Stimulated activated CD4-positive, alpha-beta T cell treated with anti-CD3 and anti-CD28 coated beads, Interleukin-15, amount 100 ng/mL, for 1 hour (primary cell): ENCODE measurements at places on chromosomes 13 and 19.

DNA sequence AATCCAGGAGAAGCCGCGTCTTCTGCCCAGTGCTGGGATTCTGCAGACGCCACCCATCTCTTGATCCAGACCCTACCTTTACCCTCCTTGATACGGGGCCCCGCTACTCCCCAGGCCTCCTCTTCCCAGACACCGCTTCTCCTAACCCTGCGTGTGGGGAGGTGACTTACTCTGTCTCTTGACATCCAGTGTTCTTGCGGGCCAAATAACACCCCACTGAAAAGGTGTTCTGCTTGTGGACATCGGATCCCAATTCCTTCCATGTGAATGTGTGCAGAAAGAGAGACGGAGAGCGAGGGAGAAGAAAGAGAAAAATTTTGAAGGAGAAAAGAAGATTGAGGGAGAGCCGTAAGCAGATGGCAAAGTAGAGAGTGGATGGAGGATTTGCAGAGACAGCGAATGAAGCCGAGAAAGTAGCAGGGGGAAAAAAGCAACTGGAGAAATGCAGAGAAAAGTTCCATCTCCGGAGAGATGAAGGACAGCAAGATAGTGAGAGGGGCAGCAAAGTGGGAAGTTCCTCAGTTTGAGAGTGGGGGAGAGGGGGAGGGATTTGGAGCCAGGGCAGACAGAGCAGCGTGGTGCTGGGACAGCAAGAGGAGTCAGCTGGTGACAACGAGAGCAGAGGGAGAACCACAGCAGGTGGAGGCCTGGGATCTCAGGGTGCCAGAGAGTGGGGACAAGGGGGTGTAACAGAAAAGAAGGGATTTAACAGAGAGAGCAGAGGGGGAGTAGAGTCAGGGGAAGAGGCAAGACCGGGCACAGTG is 814 bp downstream of the ZNF480 start:
- DNase-seq: no peak

DNA sequence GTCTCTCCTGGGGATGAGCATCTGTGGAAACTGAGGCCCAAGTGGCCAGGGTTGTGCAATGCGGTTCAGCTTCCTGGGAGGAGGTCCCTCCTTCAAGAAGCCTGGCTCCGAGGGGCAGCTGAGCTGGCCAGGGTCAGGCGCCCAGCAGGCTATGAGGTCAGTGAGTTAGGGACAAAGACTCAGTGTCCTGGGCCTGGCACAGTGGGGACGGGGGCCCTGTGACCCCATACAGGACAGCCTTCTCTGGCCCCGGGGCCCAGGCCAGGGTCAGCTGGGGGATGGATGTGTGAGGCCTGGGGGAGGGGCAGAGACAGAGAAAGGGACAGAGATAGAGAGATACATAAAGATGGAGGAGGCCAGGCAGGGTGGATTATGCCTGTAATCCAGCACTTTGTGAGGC is 3.0 kb upstream of the IL12RB1 start:
- no peak for DNase-seq

DNA sequence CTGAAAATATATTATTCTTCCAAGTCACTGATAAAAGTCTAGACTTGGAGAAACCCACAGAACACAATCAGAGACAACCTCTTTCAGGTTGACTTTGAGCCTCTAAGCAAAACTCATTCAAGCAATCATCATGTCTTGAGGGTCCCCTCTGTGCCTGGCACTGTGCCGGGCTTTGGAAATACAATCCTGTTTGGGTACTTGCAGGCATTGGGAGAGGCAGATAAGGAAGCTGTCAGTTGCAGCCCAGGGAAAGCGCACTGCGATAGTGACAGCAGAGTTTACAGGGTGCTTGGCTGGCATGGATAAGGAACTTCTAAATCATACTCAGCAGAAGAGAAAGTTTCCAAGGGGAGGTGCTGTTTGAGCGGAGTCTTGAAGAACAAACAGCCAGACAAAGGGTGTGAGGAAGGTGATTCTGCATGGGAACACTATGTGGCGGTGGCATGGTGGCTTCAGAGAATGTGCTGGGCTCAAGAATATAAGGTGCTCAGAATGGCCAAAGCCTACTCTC is 9.1 kb downstream of the SERP2 start:
- no peak for DNase-seq

DNA sequence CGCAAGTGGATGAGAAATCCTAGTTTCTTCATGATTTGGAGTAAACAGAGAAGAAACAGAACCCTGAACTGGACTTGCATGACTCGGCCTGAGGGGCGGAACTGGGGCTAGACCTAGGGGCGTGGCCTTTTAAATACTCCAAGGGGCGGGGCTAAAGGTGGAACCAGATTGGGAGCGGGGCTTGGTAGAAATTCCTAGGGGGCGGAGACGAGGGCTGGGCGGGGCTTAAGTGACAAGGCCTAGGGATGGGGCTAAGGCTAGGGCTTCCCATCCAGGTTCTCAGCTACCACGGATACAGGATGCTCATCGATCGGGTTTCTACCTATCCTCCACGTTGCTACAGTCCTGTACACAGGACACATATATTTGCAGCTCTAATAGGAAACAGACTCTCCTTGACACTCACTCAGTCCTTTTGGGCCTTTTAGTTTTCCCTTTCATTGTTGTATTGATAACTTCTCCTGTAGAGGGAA is 372 bp upstream of the ZNF699 start:
- peak; percentile 73 for DNase-seq

GRCh38 chr13:57408312-57408711 is 223.2 kb upstream of the PCDH17 start:
- no peak for DNase-seq

DNA sequence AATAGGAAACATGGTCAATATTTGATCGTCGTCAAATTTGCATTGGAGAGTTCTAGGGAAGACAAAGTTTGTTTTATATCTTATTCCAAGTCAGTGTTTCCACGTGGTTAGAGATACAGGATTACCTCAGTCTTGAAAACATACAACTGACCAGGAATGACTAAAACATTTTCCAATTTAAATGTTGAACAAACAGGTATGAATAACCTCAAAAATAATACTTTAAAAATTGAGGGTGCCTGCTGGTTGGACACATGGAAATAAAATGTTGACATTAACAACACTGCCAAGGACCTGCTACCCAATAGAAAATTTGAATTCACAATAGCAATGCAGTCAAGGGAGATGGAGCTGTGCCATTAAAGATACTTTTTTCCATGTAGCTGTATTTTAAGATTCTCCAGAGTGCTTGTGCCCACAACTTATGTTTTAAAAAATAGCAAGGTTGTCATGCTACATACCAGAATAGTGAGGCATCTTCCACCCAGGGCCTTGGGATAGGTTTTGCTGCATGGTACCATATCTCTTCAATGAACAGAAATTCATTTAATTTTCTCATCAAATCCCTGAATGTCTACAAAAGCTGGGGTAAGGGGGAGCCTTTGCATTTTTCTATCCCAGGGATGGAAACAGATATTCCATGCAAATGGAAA is 260.8 kb downstream of the EFNB2 start:
- no peak for DNase-seq

GRCh38 chr19:6161271-6161850 is 25.9 kb downstream of the ACSBG2 start:
- DNase-seq: peak; percentile 3

DNA sequence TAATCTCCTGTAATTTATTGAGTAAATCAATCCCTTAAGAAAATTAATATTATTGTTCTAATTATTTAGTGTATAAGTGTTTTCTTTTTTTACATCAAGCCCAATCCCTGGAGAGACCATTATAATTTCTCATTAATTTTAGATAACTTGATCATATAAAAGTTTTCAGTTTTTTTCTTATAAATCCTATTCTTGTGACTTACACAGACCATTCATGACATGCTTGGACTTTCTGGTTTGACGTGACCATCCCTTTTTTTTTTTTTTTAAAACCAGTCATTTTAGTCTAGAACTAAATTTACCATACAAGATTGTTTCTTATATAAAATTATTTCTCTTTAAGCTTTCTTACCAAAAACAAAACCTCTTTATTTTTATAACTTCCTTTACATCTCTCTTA is 5.4 kb upstream of the MTRF1 start:
- DNase-seq: no peak

DNA sequence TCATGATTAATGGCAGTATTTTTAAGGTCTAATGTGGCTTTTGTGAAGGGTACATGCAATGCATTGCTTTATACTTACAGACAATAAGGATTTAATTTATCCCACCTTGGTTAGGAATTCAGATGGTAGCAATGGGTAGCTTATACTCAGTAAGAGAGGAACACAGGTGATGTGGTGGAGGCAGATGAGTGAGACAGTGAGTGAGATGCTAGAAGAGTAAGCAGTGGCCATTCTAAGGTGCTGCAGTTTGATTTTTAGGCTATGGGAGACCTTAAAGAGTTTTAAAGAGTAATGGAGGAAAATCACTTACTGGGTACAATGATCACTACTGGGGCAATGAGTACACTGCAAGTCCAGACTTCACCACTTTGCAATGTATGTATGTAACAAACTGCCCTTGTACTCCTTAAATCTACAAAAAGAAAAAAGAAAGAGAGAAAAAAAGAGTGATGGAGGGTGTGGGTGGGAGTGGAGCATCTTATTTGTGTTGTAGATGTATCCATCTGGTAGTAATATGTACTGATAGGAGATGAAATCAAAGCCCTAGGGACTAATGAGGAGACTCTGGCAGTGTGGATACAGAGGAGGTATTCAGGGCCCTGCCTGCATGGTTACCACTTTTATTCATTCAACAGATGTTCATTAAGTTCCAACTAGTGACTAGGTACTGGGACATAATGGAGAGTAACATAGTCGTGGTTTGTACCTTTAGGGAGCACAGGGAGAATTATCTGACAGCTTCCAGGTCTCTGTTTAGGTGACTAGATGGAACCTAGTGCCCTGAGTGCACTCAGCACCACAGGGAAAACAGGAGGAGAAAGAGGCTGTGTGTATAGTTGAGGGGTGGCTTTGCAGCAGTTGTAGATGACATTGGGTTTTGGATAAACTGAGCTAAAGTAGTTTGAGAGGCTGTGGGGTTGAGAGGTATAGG is 99.0 kb downstream of the GPC6 start:
- DNase-seq: no peak

DNA sequence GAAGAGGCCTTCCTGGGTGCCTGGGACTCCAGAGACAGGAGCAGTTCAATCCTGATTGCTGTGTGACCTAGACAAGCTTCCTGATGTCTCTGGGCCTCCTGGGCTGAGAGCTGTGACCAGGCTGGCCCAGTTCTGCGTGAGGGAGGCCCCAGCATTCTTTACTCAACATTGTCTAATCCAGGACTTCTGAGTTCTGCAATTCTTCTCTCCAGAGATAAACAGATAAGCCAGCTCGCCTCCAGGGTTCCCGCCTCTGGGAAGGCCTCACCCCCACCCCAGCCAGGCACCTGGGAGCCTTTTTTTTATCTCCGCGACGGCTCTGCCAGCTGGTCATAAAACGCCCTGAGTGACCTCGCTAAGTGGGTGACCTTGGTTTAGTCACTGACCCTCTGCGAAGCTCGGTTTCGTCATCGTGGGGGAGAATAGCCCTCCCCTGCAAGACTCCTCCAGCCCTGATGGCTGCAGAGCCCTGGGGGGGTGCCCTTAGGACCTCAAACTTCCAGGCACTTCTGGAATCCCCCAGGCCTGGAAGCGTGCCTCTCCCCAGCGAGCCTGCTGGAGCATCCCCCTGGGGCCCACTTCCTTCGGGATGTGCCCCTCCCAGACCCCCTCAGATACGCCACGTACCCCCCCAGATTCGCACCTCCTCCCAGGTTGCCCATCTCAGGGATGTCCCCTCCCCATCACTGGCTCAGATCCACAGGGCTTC is 1.9 kb downstream of the SULT2B1 start:
- no peak for DNase-seq

- DNase-seq: no peak
Measured at GRCh38 chr13:44287958-44288357, 85.7 kb upstream of the SERP2 start.

- no peak for DNase-seq
Measured at GRCh38 chr19:4495471-4495870, 22.8 kb downstream of the PLIN4 start.

GRCh38 chr13:54633456-54633855 is 1604.8 kb downstream of the OLFM4 start:
- no peak for DNase-seq

- DNase-seq: peak; percentile 13
Measured at GRCh38 chr19:6828698-6829633, 56.5 kb downstream of the VAV1 start.

DNA sequence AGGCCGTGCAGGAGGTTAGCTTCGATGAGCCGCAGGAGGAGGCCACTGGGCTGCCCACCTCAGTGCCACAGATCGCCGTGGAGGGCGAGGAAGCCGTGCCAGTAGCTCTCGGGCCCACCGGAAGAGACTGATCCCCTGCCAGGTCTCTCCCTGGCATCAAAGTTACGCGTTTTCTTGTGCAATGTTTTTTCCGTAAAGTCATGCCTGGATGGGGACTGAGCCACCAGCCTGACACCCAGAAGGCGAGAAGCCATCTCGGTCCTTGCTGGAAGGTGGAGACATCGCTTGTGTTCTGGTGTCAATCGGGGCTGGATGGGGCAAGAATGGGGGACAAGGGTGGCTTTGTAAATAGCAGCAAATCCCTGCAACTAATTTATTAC is 3.4 kb upstream of the PIK3R2 start:
- no peak for DNase-seq

DNA sequence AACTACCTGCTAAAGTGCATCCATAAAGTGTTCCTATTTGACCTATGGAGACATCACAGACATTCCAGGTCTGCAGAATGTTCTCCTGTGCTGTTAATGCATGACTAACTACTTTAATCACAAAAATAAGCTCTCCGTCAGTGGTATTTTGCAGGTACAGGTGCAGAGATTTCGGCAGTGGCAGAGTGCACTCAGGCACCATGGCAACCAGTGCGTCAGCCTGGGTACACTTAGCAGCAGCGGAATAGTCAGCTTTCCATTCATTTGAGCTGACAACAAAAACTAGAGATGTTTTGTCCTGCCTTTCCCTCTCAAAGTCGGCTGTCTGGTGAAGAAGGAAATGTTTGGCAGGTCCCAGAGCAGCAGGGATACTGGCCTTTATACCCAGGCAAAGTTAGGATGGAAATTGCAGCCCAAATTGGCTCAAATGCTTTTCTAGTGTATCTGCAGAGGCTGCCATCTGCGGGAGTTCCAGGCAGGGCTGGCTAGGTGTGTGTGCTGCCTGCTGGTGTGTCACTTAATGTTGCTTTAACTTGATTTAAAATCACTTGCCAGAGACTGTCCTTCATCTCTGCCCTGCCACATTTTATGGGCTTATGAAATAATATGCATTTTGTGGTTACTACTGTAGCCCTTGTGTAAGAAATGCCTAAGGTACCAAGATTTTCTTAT is 195.8 kb downstream of the RAP2A start:
- DNase-seq: no peak

GRCh38 chr19:41811036-41811435 is 14.6 kb downstream of the CEACAM3 start:
- no peak for DNase-seq

GRCh38 chr13:100182900-100183490 is 94.1 kb downstream of the PCCA start:
- no peak for DNase-seq
